PC-3 (cell line): ENCODE measurements at places on chromosomes 16 and 17. TPM values are rescaled to one million over a fixed set of nuclear protein-coding genes. Genes with fewer than 3 reads are reported as not detected.

DNA sequence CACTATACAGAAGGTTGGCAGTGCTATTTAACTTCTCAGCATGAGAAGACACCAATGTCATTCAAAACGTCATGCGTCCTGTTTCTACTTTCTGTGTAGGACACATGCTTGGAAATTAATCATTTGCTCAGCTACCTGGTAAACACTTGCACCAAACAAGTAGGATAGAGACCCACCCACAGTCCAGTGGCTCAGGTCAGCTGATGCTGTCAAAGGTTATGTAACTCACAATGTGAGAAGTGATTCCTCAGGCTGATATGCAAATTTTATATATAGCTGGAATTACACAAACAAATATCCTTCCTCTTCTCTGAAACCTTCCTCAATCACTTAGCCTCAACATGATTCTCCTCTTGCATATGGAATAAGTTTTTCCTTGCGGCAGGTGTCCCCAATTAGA is 59.6 kb downstream of the ZZEF1 start:
- DNase-seq: no peak

DNA sequence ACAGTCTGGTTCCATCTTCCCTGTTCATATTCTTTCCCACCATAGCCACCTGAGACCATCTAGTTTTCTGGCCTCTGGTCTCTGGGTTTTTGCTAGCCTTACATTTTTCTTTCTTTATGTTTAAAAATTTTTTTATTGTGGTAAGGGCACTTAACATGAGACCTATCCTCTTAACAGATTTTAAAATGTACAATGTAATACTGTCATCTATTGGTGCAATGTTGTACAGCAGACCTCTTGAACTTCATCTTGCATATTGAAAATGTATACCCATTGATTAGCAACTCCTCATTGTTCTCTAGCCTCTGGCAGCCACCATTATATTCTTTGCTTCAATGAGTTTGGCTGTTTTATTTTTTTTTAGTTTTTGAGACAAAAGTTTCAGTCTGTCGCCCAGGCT is 39.2 kb downstream of the ITGAM start:
- peak; percentile 4 for DNase-seq

- DNase-seq: peak; percentile 4
These were observed 9.4 kb upstream of the MYLK3 start for GRCh38 chr16:46757339-46758050.

DNA sequence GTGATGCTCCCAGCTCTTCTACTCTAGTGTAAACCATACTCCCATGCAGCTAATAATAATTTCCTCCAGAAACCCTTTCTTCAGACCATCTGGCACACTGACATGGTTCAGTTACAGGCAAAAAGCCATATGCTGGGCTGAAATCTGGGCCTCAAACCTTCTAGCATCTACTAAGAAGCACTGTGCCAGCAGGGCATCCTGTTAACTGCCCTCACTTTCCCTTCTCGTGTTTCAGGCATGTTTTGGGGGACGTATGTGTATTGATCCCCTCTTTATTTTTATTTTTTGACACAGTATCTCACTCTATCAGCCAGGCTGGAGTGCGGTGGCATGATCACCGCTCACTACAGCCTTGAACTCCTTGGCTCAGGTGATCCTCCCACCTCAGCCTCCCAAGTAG is 33.3 kb downstream of the STAT5A start:
- DNase-seq: no peak

DNA sequence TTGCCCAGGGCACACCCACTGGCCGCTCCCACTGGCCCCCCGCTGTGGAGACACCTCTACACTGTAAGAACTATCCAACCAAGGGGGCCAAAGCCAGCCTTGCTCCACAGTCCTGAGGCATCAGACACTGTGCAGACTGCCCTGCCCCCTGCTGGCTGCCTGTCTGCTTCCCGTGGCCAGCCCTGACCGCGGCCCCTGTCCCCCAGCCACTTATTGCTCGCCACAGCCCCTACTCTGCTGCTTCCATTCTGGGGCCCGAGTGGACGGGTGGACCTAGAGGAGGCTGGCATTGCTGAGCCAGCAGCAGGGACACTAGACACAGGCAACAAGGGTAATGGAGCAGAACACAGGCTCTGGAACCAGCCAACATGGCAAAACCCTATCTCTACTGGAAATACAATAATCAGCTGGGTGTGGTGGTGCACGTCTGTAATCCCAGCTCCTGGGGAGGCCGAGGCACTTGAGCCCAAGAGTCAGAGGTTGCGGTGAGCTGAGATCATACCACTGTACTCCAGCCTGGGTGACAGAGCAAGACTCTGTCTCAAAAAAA is 19.7 kb upstream of the LRRC37A3 start:
- peak; percentile 51 for DNase-seq

GRCh38 chr16:77359065-77359502 is 75.8 kb downstream of the ADAMTS18 start:
- peak; percentile 75 for DNase-seq

DNA sequence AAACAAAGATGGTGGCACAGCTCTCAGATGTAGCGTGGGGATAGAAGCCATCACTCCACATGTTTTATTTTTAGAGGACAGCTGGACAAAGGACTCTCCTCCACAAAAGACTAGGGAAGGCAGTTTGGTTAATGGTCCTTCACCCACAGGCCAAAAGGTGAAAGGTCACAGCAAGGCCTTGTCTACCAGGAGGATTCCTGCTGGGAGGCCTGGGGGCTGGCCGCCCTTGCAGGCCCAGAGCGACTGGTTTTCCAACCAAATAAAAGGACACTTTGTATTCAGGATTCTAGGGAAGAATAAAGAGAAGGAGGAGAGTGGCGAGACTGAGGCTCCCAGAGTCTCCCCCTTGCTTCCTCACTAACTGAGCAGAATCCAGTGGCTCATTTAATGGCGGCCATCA is 94.3 kb downstream of the AXIN2 start:
- no peak for DNase-seq

GRCh38 chr17:76336756-76337412 is 16.8 kb downstream of the PRPSAP1 start:
- DNase-seq: no peak

GRCh38 chr17:81091774-81092517 is 57.0 kb downstream of the BAIAP2 start:
- no peak for DNase-seq

DNA sequence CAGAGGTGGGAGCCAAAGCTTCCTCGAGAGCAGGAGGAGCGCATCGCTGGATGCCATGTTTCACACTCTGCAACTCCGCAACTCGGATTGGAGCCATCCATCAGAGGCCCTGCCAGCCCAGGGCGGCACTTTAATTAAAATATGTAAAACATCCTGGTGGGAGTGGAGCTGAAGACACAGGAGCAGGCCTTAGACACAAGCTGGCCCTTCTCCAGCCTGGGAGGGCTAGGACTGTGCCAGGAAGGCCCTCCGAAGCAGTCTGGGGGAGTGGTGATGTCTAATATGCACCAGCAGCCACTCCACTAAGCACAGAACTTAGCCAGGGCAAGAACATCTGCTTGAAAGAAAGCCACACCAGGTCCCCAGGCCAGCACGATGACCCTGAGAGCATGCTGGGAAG is 5.8 kb upstream of the CCDC182 start:
- no peak for DNase-seq

DNA sequence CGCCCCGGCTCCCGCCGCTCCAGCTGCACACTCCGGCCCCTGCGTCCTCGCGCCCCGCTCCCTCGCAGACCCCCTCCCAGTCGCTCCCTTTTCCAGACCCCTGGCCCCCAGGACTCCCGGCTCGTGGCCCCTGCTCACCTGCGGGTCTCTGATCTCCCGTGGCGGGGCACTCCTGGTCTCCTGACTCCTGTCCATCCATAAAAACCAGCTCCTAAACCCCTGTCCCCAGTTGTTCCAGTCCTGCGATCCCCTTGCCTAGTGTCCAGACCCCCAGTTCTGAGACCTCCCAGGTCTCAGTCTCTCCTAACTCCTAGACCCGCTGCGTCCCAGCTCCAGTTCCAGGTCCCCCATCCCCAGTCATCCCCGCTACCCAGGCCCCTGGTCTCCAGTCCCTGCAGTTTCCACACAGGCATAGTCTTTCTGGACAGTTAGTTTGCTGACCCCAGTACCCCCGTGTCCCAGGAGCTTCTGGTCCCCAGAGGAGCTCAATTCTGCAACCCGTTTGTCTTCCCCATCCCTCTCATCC is 379 bp downstream of the SNX29 start:
- no peak for DNase-seq

DNA sequence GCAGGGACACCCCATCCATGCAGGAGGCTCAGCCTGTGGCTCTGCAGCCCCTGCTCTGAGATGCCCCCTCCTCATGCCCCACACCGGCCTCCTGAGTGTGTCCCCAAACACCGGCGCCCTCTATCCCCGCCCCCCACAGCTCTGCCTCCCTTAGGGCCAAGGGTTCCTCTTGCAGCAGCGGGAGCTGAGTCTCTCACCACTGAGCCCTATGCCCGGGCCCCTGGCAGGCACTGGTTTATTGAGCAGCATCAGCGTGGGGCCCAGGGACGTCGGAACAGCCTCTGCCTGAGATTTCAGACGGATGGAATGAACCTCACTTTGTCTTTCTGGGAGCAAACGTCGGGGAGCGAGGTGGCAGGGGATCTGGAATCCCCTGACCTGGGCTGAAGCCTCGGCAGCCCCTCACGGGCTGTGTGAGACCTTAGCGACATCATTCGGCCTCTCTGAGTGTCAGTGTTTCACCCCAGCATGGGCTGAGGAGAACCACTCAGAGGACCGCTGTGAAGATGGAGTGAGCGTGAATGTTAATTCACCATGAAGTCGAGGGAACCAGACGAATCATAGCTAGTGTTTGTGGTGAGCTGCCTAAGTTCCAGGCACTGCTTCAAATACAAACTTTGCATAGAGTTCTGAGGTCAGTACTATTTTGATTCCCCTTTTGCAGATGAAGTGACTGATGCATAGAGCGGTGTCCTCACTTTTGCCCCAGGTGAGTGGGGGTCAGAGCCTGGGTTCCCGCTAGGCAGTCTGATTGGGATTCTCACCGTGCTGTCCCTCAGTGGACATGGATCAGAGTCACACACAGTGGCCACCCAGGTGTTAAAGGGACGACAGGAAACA is 5.3 kb upstream of the C16orf74 start:
- DNase-seq: no peak

- DNase-seq: no peak
These were observed 197.1 kb downstream of the HS3ST4 start for GRCh38 chr16:25888868-25889267.

GRCh38 chr17:1171953-1172352 is 7.8 kb downstream of the ABR start:
- no peak for DNase-seq

- no peak for DNase-seq
These were observed 1504.5 kb downstream of the CDH11 start for GRCh38 chr16:63617047-63617989.

DNA sequence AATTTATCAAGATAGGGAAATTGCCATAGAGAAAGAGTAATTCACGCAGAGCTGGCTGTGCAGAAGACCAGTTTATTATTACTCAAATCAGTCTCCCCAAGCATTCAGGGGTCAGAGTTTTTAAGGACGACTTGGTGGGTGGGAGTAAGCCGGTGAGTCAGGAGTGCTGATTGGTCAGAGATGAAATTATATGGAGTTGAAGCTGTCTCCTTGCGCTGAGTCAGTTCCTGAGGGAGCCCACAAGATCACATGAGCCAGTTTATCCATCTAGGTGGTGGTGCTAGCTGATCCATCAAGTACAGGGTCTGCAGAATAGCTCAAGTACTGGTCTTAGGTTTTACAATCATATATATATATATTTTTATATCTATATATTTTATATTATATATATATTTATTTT is 6.0 kb upstream of the AQP8 start:
- DNase-seq: peak; percentile 50

Gene PSMC3IP
- total RNA-seq: 20.3 and 24.1 TPM in 2 replicates

Gene BCL6B
- total RNA-seq: 0.12 TPM in 1 of 2 replicates, not detected in the other

Gene ADAM11
- 2.7 and 2.9 TPM in 2 replicates for total RNA-seq

Gene CA4
- not detected in 2 replicates for total RNA-seq

Gene CCL3
- not detected in 2 replicates for total RNA-seq

Gene XAF1
- not detected in 2 replicates for total RNA-seq

Gene ARHGAP44
- total RNA-seq: 0.40 and 1.1 TPM in 2 replicates
